ENCODE measurements at places on chromosomes 3 and 15.
A peak's percentile ranks its signal among the peaks of the same experiment; 100 is the strongest.

DNA sequence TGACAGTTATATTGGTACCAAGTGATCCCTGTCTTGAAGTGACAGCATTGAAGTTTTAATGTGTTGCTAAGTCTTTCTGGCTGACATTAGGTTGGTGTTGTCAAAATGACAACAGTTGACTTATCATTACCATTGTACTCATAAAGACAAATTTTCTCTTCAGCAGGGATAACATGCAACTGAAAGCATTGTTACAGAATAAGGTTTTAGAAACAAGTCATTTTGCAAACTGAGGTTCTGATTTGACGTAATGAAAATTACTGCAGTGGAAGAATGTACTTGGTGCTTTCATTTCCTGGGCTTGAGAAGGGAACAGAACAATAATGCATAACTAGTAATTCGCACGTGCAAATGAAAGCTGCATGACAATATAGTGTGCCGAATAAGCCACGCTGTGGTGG, 75.1 kb downstream of the MOBP start:
- no peaks in the 10 kb centered on the region for H3K4me1 ChIP-seq
- H3K36me3 ChIP-seq: no peaks in the 10 kb centered on the region
- no peak overlapping the region for H3K4me3 ChIP-seq
- no peak for DNase-seq
- no peak overlapping the region for H3K27ac ChIP-seq

DNA sequence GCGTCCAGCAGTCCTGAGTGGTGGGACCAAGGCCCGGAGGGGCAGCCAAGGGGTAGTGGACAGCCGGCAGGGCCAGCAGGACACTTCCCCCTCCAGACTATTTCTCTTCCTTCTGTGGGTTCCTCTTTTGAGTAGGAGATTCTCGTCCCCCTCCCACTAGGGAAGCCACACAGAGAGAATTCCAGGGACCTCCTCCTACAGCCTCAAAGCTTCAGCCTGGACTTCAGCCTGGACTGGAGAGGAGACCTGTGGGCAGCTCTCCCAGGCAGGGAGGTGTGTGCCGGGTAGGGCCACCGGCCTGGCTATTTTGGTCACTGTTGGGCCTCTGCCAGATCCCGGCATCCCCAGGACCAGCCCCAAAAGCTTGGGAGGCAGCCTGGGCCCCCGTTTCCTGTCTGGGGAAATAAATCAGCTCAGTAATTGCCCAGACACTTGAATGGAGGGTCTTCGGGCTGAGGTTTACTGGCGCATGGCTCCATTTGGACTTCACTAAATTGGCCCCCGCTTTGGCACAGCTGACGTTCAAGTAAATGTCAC, 1.3 kb downstream of the SLC6A6 start:
- peak overlapping the region; percentile 51 for H3K4me3 ChIP-seq
- no peaks in the 10 kb centered on the region for H3K27me3 ChIP-seq
- H3K36me3 ChIP-seq: no peaks in the 10 kb centered on the region
- H3K4me1 ChIP-seq: peaks cover 57% of the 10 kb centered on the region
- no peak for DNase-seq

DNA sequence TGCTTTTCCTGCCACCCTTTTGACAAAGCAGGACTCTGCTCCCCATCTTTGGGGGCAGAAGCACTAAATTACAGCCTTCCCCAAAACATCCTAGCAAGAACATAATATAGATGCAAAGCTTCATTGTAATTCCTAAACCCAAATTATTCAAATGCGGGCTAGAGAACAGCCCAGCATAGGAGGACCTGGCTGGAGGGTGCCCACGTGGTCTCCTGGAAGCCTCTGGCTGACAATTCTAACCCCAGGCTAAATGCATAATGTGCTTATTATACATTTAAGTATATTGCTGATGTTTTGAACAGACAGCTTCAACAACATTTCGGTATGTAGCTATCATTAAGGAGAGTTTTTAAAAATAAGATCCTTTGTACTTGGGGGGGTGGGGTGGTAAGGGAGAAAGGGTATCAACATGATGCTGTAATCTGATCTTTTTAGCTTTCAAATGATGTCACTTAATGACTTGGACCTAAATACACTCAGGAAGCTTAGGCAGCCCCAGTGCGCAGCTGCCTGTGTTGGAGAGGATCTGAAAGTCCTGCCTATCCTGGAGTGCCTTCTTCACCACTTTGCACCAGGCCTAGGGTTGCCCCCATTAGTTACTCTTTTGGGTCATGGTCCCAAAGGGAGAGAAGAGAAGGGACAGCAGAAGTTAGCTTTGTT, 57.2 kb upstream of the USP3 start:
- no peak overlapping the region for H3K4me3 ChIP-seq
- no peaks in the 10 kb centered on the region for H3K36me3 ChIP-seq

GRCh38 chr3:154969366-154969765, 110.8 kb upstream of the MME start:
- DNase-seq: no peak
- H3K27ac ChIP-seq: no peak overlapping the region
- no peaks in the 10 kb centered on the region for H3K27me3 ChIP-seq
- H3K4me3 ChIP-seq: no peak overlapping the region

- H3K4me1 ChIP-seq: no peaks in the 10 kb centered on the region
- no peak overlapping the region for H3K4me3 ChIP-seq
- no peak overlapping the region for H3K27ac ChIP-seq
- H3K36me3 ChIP-seq: no peaks in the 10 kb centered on the region
- no peaks in the 10 kb centered on the region for H3K27me3 ChIP-seq
- no peak for DNase-seq
Measured at GRCh38 chr3:14007006-14007405, 117.7 kb downstream of the CHCHD4 start.

DNA sequence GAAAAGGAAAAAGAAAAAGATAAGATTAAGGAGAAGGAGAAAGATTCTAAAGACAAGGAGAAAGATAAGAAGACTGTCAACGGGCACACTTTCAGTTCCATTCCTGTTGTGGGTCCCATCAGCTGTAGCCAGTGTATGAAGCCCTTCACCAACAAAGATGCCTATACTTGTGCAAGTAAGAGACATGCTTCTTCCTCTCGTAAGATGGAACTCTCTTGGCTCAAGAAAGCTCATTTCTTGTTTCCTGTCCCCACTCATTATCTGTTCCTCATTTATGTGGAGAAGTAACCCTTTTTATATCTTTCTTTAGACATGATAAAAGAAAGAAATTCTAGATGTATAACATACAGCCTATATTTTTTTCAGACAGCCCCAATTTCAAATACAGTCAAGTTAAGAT, 101.4 kb downstream of the KLHL25 start:
- H3K4me1 ChIP-seq: peaks cover 43% of the 10 kb centered on the region
- H3K36me3 ChIP-seq: peaks cover 4% of the 10 kb centered on the region
- no peak overlapping the region for H3K4me3 ChIP-seq
- no peaks in the 10 kb centered on the region for H3K27me3 ChIP-seq
- DNase-seq: no peak

DNA sequence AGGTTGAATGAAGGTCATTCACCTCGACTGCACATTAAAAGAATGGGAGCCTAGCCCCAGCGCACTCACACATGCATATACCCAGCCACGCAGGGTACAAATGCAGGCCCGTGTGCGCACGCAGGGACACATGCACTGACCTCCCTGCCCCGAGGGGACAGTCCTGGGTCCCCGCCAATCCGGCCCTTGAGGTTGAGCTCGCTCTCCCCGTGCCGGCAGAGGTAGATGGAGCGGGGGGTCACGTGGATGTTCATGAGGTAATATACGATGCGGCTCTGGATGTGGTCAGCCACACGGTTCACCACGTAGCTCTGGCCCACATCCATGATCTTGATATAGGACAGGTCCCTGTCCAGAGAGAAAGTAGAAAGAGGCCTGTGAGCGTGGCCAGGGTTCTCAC, 20.5 kb downstream of the PFKFB4 start:
- no peak overlapping the region for H3K4me3 ChIP-seq
- peak overlapping the region; percentile 65 for H3K27ac ChIP-seq
- DNase-seq: no peak
- H3K4me1 ChIP-seq: peaks cover 7% of the 10 kb centered on the region

DNA sequence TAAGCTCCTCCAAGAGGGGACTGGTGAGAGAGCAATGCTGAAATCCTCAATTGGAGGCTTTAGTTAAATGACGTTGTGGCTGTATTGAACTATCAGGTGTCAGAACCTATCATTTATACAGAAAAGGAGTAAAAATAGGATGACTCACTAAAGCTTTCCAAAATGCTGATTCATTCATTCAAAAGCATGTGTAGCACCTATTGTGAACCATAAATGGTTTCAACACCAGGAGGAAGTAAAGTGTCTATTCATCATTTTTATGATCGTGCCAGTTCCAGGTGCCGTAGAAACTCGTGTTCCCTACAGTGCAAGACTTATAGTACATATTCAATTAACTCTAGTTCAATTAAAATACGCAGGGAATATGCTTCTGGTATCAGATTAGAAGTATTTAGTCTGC, 66.5 kb upstream of the ARRDC4 start:
- no peaks in the 10 kb centered on the region for H3K27me3 ChIP-seq
- no peak overlapping the region for H3K27ac ChIP-seq
- no peak for DNase-seq
- H3K36me3 ChIP-seq: no peaks in the 10 kb centered on the region

DNA sequence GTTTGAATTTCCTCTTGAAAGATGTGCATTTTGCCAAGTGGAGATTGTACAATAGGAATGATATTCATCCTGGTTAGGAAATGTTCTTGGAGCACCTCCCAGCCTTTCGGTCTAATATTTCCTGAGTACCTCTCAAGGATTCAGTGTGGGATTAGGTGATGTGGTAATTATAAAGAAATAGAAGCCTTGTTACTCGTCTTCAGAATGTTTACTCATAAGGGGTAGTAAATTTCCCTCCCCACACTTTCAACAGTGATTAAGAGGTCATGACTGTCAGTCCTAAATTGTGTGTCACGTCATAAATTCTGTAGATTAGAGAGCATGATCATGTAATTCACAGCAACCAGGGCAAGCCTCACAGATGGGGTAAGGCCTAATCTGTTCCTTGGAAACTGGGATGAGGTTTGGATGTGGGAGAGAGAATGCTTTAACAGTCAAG, 633.1 kb upstream of the TBL1XR1 start:
- no peaks in the 10 kb centered on the region for H3K4me1 ChIP-seq
- H3K27me3 ChIP-seq: no peaks in the 10 kb centered on the region
- H3K4me3 ChIP-seq: no peak overlapping the region
- H3K27ac ChIP-seq: no peak overlapping the region
- no peaks in the 10 kb centered on the region for H3K36me3 ChIP-seq
- DNase-seq: no peak

DNA sequence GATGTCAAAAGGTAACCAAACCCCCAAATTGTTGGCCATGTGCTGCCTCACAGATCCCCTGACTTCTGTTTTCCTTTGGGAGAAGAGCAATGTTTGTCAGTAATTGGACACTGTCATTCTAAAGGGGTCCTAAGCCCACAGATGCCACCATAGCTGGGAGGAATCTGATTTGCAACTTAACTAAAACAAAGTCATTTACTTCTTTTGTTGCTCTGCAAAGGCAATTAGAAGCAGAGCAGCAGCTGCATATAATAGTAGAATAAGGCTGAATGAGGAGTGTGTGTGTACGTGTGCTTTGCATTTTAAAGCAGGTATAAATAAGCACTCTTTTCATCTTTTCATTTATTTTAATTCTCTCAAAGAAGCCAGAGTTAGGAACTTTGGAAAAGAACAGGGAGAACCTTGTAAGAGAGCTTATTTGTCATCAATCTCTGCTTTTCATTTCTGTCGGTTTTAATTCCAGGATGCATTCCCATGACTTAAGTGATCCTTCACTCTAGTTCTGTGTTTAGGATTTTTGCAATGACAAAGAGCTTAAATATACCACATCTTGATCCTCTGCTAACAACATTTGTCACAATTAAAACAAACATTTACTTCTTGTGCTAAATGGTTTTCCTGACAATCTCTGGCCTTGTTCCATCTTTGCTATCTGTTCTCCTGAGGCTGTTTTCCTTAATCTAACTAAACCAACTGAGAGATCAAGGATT, 530.2 kb upstream of the CBLB start:
- H3K36me3 ChIP-seq: no peaks in the 10 kb centered on the region
- no peak overlapping the region for H3K4me3 ChIP-seq
- no peak for DNase-seq
- H3K27ac ChIP-seq: no peak overlapping the region
- H3K27me3 ChIP-seq: no peaks in the 10 kb centered on the region

GRCh38 chr3:143478115-143478693, 358.6 kb downstream of the CHST2 start:
- H3K27me3 ChIP-seq: no peaks in the 10 kb centered on the region
- no peak overlapping the region for H3K4me3 ChIP-seq
- H3K4me1 ChIP-seq: peaks cover 30% of the 10 kb centered on the region
- no peak for DNase-seq
- no peak overlapping the region for H3K27ac ChIP-seq

DNA sequence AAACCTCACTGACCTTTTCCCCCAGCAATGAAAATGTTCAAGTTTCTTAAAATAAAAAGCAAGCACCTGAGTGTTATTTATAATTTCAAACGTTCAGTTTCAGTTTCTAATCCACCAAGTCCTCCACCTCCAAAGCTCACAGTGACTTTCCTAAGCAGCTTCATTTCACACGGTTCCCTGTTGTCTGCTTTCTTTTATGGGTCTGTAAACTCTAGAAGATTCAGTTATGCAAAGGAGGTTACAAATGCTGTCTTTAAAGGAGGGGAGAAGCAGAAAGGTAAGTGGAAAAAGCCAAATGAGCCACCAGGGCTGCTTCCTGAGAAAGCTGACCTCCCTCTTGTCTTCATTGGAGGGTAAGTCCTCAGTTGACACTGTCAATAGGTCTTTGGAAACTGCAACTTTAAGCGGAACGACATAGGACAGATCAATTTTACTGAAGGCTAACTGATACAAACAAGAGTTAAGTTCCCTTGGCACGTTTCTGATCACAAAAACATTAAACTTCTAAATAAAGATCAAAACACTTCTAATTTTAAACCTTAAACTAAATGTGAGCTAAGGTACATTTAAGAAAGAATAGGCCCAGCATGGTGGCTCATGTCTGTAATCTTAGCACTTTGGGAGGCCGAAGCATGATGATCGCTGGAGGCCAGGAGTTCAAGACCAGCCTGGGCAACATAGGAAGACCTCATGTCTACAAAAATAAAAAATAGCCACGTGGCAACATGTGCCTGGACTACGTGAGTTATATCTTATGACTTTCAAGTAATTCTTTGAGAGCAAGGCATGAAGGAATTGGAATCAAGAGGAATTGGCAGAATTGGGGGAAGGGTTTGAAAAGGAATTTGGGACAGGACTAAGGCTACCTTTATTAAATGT, 151.9 kb upstream of the UBE2E1 start:
- no peak overlapping the region for H3K4me3 ChIP-seq
- H3K27me3 ChIP-seq: no peaks in the 10 kb centered on the region
- H3K27ac ChIP-seq: no peak overlapping the region
- peaks cover 11% of the 10 kb centered on the region for H3K4me1 ChIP-seq
- H3K36me3 ChIP-seq: no peaks in the 10 kb centered on the region

GRCh38 chr15:33638453-33638852, 327.7 kb downstream of the RYR3 start:
- no peak for DNase-seq
- no peak overlapping the region for H3K27ac ChIP-seq
- H3K36me3 ChIP-seq: no peaks in the 10 kb centered on the region
- H3K4me3 ChIP-seq: no peak overlapping the region
- H3K27me3 ChIP-seq: no peaks in the 10 kb centered on the region
- no peaks in the 10 kb centered on the region for H3K4me1 ChIP-seq
